CD4-positive, alpha-beta T cell treated with Interleukin-17A for 1 hour (primary cell): ENCODE measurements at places on chromosomes 7 and 10.

- no peak for DNase-seq
Observed at GRCh38 chr10:103980288-103980906, 13.5 kb downstream of the SLK start.

- no peak for DNase-seq
Observed at GRCh38 chr7:133641436-133641835, 388.6 kb downstream of the EXOC4 start.

DNA sequence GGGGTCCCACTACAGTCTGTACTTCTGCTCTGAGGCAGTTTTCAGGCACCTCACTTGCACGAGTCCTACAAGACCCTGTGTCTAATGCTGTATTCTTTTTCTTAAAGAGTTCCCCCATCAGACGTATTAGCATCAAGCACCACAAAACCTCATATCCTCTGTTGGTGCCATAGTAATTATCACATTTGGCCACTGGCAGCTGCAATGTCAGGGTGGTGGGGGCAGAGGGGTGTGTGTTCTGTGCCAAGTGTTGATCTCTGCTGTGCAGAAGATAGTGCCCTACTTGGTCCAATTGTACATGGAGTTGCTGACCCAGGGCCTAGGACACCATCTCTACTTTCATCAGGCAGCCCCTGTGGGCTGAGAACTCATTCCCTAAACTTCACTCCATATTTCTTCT lies 20.0 kb upstream of the JAZF1 start:
- DNase-seq: peak; percentile 44

DNA sequence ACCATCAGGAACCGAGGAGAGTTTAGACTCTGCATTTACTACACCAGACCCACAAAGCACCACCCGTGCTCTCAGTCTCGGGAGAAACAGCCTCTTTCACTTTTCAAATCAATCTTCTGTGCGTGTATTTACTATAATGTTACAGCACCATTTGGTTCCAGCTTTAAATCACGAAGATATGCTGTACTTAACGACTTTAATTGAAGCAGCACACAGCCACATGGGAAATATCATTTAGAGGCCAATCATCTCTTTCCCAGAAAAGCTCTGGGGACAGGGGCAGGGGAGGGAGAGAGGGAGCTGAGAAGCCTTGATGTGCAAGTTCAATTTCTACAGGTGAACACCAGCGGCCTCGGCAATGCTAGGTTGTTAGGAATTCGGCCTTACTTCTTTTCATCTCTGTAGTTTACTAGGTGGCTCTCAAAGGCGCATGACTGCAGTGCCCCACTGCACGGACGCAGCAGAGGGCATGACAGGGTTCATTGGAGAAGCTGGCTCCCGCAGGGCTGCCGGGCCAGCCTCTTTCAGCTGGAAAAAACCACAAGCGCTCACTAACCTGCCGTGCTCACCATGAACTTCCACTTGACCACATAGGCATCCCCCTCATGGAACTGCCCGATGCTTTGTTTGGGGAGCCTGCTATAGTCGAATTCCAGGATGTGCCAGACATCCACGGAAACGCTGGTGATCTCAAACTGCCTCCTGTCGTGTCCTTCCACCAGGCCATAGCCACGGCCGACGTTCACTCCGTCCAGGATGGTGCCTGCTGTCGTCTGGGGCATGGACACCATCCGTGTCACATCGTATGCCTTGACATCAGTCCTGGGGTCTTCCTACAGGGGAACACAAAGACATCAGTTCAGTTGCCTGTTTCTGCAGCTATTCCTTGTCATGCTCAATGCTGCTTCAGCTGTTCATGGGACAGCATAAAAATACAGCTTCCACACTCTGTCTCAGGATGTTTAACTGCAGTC lies 154.5 kb downstream of the SVIL start:
- no peak for DNase-seq

DNA sequence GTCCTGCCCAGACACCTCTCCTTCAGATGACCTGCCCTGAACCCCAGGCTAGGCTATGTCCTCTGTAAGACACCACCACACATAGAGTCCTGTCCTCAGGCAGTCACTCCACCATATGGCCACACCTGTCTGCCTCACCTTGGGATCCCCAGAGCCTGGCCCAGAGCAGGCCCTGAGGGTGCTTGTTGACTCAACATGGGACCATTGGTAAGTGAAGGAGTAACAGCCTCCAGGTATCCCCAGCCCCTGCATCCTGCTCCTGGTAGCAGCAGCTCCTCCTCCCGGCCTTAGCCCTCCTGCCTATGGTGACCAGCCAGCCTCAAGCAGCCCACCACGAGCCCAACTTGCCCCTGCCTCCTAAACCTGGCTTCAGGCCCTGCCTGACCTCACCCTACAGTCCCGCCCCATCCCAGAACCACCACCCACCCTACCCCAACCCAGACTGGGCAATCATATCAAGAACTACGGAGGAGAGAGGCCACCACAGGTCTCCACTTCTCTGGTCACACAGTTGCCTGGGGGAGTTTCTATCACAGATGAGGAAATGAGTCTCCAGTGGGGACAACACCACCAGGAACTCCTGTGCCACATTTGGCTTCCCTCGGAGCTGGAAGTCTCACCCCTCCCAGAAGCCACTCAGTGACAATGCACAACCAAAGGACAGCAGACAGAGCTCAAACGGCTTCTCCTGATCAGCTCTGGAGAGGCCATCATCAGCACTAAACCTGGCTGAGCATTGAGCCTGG lies 136.6 kb downstream of the GRID1 start:
- no peak for DNase-seq

DNA sequence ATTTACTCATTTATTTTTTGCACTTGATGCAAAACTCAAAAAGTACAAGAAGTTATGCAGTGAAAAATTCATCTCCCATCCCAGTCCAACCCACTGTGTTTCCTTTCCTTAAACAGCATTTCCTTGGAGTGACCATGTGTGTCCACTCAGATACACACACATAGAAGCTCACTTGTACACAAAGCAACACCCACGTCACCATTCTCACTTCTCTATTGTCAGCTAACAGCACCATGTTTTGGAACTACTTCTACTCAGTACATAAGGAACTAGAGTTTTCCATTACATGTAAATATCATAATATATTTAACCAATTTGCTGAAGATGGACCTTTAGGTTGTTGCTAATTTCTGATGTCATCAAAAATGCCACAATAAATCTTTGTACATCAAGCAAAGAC lies 167.6 kb downstream of the GRID1 start:
- no peak for DNase-seq

- no peak for DNase-seq
Observed at GRCh38 chr10:98168147-98168546, 33.7 kb downstream of the R3HCC1L start.

DNA sequence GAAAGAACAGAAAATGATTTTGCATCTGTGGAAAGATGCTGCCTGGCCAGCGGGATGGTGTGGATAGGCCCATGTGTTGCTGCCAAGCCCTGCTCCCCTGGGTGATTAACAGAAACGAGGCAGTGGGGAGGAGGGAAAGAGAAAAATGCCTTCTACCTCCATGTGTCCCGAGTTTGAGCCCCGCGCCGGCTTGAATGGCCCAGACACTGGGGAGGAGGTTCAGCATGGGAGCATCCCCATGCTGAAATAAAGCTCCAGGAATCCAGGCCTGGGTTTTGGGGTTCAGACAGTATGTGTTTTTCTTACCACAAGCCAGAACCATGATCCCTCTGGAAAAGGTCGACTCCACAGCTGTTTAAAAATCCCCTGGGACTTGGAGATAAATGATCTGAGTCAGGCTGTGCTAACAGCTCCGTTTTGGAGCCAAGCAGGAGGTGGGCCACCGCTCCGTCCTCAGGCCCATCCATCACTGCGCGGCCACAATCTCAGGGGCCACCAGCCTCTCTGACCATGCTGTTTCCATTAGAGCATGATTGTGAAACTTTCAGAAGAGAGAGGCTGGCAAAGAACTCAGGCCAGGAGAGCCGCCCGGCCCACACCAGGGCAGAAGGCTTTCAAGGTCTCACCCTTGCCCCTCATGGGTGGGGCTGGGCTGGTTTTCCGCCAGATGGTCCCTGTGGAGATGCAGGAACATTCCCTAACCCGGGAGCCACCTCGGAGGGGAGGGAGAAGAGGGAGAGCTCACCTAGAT lies 299.7 kb downstream of the ZEB1 start:
- no peak for DNase-seq

DNA sequence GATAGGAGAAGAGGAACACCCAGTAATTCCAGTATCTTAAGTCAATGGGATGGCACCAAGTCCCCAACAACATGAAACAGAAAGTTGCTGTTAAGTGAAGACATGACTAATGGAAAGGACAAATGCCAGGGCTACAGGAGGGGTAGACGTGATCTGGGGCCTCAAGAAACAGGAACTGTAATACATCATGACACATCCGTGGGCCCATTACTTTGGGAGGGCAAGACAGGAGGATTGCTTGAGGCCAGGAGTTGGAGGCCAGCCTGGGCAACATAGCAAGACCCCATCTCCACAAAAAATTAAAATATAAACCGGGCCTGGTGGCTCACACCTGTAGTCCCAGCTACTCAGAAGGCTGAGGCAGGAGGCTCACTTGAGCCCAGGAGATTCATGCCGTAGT lies 408.6 kb upstream of the PRKCQ start:
- no peak for DNase-seq

DNA sequence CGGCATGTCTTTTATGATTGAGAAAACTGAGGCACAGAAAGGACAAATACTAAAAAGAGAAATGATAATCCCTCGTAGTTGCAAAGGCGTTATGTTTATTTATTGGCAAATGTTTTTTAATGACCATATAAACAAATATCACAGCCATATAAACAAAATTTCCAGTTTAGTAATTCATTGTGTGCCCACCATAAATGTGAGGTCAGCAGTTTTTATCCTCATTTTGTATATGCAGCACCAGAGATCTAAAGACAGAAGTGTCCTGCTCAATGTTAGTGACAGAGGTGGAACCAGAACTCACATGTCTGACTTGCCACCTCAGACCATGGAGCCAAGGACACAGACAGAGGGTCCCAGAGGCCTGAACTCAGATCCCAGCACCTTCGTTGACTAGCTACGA lies 14.1 kb downstream of the CNNM1 start:
- no peak for DNase-seq

- DNase-seq: no peak
Observed at GRCh38 chr10:30093303-30093950, 34.0 kb upstream of the JCAD start.

DNA sequence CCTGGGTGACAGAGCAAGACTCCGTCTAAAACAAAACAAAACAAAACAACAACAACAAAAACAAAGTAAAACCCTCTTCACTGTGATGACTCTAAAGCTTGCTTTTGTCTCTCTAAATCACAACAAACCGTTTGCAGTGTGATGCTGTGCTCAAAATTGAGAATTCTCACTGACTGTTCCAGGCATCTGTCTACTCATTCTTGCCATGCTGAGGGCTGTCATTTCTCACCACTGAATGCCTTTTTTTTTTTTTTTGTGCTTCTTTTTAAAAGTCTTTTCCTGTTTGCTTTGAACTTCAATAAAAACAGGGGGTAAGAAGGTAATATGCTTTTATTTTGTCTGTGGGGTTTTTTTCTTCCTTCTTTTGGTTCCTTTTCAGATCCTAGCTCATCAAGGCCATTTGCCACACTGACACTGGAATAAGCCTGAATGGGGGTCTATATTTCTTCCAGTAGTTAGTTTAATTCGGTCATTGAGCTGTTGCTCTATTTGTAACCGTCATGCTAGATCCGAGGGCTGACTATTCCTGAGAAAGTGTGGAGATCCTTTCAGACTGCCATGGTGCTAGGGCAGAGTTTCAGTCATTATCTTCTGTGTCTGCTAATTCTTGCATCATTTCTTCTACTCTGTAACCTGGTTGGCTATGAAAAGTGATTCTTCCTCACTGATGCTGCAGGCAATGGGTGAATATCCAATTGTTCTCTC lies 10.6 kb downstream of the FAS start:
- DNase-seq: peak; percentile 63

DNA sequence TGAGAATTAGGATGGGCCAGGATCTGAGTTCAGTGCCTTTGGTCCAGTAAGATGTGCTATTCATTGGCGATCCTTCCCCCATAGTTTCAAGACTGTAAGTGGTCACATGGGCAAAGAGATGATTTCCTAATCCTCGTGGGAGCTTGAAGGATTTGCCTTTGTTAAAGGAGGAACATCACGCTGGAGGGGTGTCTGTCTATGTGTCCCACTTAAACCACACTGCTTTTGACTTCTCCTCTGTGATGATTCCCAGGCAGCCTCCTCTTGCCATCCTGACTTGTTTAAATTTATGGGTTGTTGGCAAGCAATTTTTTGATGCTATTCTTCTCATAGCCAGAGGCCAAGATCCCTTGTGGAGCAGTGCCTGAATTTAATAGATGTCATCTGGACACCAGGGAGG lies 154.0 kb downstream of the TCF7L2 start:
- DNase-seq: no peak

DNA sequence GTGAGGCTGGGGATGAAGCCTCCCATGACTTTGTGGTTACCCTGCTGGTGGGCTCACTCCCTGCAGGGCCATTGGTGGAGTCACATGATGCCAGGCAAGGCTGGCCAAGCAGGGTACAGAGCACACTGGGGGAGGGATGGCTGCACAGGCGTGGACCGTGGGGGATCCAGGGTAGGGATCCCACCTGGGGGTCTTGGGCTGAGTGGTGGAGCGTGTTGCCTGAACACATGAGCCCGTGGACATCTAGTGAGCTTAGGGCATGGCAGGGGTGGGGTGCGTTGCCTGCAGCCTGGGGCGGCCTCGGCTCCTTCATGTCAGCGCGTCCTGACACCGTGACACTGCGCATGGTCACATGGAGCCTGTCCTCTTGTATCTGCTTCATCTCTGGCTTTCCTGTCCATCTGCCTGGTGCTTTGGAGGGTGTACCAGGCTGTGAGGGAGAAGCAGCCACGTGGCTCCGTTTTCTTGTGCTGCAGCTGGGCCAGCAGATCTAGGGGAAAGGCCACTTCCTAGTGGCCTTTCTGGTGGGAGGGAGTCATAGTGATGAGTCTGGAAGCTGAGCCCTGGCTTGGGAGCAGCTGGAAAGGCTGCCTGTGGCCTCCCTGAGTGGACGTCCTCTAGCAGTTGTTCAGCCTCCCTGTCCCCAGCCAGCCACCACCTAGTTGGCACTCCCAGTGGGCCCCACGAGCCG lies 96.2 kb downstream of the LHPP start:
- DNase-seq: no peak
